H9 (cell line): ENCODE measurements at places on chromosomes 7 and 10. TPM values are rescaled to one million over a fixed set of nuclear protein-coding genes. Genes with fewer than 3 reads are reported as not detected.

The SYT15 gene
- 0.59 and 0.81 TPM in 2 replicates for total RNA-seq

The SNCG gene
- total RNA-seq = 4.9 and 5.5 TPM in 2 replicates

The NEUROD6 gene
- total RNA-seq = not detected in 2 replicates

The RGS10 gene
- 9.8 and 10.6 TPM in 2 replicates for total RNA-seq

The ERVW-1 gene
- total RNA-seq = 0.09 TPM in 1 of 2 replicates, not detected in the other

The ARPC1B gene
- total RNA-seq = 56.3 and 60.7 TPM in 2 replicates

The ICA1 gene
- total RNA-seq = 28.8 and 29.2 TPM in 2 replicates

The MAPK8 gene
- total RNA-seq = 52.0 and 56.3 TPM in 2 replicates

The PLOD3 gene
- 70.5 and 74.5 TPM in 2 replicates for total RNA-seq

The CFAP46 gene
- total RNA-seq = 2.9 and 3.1 TPM in 2 replicates

GRCh38 chr10:124022066-124022465, 71.3 kb downstream of the CHST15 start:
- no peaks in the 10 kb centered on the region for H3K27me3 ChIP-seq
- H3K36me3 ChIP-seq = no peaks in the 10 kb centered on the region; the same call in 1 of the 2 replicates
- DNase-seq = no peak
- H3K27ac ChIP-seq = no peak overlapping the region
- peaks cover 12% of the 10 kb centered on the region; the same call in 1 of the 2 replicates for H3K4me1 ChIP-seq

DNA sequence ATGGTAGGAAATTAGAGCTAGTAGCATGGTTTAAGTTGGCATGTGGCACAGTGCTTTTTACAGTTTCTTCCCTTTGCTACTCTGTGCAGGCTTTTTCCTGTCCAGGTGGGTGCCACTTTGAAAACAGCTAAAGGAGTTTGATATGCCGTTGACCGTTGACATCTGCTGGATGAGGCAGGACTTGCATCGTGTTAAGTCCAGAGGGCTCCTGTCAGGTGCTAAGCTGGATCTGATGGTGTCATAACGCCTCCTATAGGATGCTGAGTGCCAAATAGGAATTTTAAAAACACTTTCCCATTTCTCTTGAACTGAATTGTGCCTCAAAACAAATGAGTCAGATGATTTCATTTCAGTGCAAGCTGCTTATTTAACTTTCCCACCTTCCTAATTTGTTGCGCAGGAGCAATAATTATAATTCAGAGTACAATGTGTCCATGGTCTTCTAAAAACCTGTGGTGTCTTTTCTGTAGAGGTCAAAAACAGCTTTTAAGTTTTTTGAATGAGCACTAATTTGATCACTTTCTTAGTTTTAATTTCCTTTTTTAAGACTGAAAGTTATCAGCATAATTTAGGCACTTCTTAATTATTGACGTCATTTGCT, 178.3 kb downstream of the CDCA7L start:
- peaks cover 10% of the 10 kb centered on the region; the same call in 1 of the 2 replicates for H3K4me1 ChIP-seq
- H3K36me3 ChIP-seq = no peaks in the 10 kb centered on the region
- H3K27me3 ChIP-seq = no peaks in the 10 kb centered on the region
- H3K27ac ChIP-seq = no peak overlapping the region
- H3K4me3 ChIP-seq = no peak overlapping the region

DNA sequence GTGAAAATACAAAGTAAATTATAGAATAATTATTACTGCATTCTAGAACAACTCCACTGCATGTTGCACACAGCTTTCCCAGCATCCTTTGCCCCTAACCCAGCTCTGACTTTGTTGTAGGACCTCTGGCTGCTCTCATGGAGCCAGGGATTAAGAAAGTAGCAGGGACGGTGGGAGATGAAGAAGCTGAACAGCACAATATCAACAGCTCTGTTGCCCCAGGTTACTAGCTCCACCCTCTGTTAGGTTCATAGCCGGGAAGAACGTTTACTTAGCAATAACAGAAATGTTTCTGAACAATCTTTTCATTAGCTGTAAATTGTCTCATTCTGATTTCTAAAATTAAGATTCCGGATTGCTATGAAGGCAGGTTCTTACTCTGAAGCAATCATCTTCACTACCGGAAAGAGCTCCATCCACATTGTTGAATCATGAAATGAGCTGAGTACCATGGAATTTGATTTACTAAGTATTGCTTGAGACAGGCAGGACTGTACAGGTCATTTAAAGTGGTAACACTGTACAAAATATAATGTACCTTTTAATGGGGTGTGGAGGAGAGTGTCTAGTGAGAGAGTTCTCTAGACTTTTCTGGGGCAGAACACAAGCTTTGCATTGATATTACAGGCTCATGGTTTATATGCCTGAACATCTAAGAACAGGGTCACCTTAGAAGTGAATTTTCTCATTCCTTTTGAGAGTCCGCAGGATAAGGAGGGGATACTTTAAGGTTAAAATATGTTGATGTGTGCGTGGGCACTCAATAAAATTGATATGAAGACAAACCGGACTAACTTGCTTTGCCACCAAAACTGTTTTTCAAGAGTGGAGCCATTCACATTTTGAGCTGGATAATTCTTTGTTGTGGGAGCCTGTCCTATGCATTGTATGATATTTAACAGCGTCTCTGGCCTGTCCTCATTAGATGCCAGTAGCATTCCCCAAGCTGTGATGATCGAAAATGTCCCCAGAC, 20.8 kb upstream of the RAB18 start:
- no peak overlapping the region for H3K27ac ChIP-seq
- no peaks in the 10 kb centered on the region for H3K4me1 ChIP-seq
- H3K27me3 ChIP-seq = no peaks in the 10 kb centered on the region
- no peaks in the 10 kb centered on the region for H3K36me3 ChIP-seq
- DNase-seq = no peak

DNA sequence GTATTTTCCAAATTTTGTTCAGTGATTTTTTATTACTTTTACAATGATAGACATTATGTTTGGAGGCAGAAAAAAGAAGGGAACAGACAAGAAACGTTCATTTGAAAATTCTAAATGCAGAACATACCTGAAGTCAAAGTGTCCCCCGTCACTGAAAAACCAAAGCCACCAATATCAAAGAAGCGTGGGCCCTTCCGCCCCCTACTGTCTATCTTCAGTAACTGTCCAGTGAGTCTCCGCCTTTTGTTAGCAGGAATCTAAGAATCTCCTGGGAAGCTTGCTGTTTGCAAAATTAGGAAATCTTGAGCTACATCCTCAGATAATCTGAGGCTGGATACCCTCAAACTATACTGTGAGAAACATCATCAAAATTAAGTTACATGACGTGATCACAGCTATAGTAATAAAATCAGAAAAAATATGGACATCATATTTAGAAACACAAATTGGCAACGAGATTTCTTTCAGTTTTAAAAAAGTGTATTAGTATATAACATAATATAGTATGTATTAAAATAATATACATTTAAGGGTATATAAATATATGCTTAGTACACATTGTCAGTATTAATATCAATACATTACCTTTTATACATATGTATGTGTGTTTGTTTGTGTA, 169.3 kb upstream of the AKR1E2 start:
- no peaks in the 10 kb centered on the region for H3K4me1 ChIP-seq
- no peaks in the 10 kb centered on the region for H3K36me3 ChIP-seq
- no peaks in the 10 kb centered on the region for H3K27me3 ChIP-seq
- H3K4me3 ChIP-seq = no peak overlapping the region
- peak; percentile 42 for DNase-seq

DNA sequence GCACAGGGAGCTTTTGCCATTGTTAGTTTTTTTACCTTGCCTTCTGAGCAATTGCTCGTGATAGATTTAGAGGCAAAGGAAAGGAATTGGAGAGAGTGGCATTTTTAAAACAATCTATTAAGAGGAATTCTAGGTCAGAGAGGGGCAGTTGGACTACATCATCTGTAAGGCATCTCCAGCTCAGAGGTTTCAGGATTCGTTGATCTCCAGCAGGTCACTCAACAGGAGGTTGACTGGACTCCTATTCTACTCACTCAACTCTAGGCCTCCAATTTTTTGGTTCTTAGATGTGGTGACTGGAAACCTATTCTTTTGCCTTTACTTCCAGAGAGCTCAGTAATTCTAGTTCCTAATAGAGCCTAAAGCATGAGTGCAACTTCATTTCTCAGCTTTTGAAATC, 42.8 kb downstream of the TBXAS1 start:
- H3K36me3 ChIP-seq = no peaks in the 10 kb centered on the region
- H3K4me3 ChIP-seq = no peak overlapping the region
- DNase-seq = no peak
- H3K27me3 ChIP-seq = no peaks in the 10 kb centered on the region
- no peak overlapping the region for H3K27ac ChIP-seq

DNA sequence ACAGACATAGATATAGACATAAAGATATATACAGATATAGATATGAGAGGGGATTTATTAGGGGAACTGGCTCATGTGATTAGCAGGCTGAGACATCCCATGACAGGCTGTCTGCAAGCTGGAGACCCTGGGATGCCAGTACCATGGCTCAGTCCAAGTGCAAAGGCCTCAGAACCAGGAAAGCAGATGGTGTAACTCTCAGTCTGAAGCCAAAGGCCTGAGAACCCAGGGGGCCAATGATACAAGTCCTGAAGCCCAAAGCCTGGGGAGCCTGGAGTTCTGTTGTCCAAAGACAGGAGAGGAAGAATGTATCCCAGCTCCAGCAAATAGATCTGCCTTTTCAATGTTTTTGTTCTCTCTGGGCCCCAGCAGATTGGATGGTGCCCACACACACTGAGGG, 5.5 kb downstream of the NCOA4 start:
- H3K27me3 ChIP-seq = no peaks in the 10 kb centered on the region
- DNase-seq = no peak
- no peak overlapping the region for H3K4me3 ChIP-seq
- H3K4me1 ChIP-seq = no peaks in the 10 kb centered on the region; the same call in 1 of the 2 replicates
- no peak overlapping the region for H3K27ac ChIP-seq

DNA sequence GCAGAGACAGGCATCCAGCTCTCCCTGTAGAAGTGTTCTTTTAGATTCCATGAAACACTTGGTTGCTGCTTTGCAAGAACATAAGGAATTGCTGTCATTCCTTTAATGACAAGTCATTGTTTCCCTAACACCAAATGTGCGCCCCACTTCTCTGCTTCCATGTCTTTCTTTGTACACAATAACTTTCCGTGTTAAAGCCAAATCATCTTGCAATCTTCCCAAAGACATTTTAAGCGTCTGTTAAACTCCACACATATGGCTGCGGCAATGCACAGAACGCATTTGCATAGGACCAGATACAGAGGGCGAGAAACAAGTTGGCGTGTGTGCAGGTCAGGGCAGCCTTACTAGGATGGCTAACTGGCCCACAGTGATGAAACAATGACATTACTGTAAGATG, 399.3 kb upstream of the PRKCQ start:
- H3K27me3 ChIP-seq = no peaks in the 10 kb centered on the region
- H3K36me3 ChIP-seq = no peaks in the 10 kb centered on the region
- H3K4me1 ChIP-seq = peaks cover 7% of the 10 kb centered on the region; the same call in 1 of the 2 replicates
- no peak overlapping the region for H3K27ac ChIP-seq

GRCh38 chr7:20408467-20408826, 77.7 kb downstream of the ITGB8 start:
- H3K27me3 ChIP-seq = no peaks in the 10 kb centered on the region
- no peak overlapping the region for H3K4me3 ChIP-seq
- H3K36me3 ChIP-seq = no peaks in the 10 kb centered on the region; the same call in 2 of the 3 replicates
- no peak for DNase-seq

GRCh38 chr7:84638339-84638697, 443.7 kb upstream of the SEMA3A start:
- no peaks in the 10 kb centered on the region for H3K4me1 ChIP-seq
- H3K27ac ChIP-seq = no peak overlapping the region
- peaks cover 10% of the 10 kb centered on the region for H3K36me3 ChIP-seq

- H3K27me3 ChIP-seq = no peaks in the 10 kb centered on the region
- H3K4me3 ChIP-seq = no peak overlapping the region
- H3K36me3 ChIP-seq = peaks cover 2% of the 10 kb centered on the region
Observed at GRCh38 chr7:1593091-1593866, 23.4 kb upstream of the PSMG3 start.

DNA sequence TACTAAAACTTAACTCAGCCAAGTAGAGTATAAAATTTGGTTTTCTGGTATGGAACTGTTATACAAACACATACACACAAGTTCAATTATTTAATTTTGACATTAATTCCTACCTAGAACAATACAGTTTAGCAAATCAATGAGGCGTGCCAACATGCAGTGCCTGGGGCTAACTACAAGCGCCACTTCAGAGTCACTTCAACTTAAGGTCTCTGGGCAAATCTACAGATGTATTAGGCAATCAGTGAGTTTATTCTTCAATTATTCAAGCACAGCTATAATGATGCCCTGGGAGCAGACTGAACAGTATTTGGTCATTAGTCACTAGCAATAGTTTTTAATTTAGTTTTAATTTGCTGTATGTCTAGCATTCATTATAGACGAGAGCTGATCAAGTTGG, 51.6 kb downstream of the HIBADH start:
- H3K27me3 ChIP-seq = no peaks in the 10 kb centered on the region
- no peak overlapping the region for H3K4me3 ChIP-seq
- H3K27ac ChIP-seq = no peak overlapping the region
- H3K4me1 ChIP-seq = no peaks in the 10 kb centered on the region
- peaks cover 5% of the 10 kb centered on the region; the same call in 1 of the 2 replicates for H3K36me3 ChIP-seq

DNA sequence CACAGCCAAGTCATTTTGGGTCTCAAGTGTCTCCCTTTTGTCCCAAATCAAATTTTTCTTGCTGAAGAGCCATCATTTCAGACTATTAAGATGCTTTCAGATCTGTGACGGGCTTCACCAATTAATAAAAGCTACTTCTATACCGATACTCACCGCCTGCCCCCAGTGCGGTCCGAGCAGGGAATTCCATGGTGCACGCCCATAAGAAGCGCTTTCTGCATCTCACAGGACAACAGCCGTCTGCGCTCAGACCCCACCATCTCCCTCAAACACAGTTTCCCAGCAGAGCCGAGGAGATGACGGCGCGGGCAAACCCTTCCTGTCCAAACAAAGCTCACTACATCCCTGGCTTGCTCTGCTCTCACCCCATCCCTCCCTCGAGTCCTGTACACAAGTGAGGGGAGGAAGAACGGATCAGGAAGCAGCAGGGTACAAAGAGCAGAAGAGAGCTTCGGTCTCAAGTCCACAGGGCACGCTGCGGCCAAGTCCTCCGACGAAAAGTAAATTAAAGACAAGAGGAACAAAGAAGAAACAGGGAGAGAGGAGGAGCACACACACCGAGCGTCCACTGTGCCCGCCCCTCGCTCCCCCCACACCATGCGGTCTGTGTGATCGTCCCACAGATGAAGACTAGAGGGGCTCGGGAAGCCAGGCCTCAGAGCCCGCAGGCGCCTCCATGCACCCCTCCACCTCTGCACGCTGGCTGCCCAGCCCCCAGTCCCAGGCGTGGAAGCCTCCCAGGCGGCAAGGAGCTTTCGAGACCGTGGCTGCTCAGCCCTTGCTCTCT, 121.9 kb downstream of the MAD1L1 start:
- no peak overlapping the region for H3K27ac ChIP-seq
